ENCODE measurements at places on chromosomes 6 and 20.

GRCh38 chr6:133240511-133241085, 559 bp upstream of the EYA4 start:
- no peak for DNase-seq

DNA sequence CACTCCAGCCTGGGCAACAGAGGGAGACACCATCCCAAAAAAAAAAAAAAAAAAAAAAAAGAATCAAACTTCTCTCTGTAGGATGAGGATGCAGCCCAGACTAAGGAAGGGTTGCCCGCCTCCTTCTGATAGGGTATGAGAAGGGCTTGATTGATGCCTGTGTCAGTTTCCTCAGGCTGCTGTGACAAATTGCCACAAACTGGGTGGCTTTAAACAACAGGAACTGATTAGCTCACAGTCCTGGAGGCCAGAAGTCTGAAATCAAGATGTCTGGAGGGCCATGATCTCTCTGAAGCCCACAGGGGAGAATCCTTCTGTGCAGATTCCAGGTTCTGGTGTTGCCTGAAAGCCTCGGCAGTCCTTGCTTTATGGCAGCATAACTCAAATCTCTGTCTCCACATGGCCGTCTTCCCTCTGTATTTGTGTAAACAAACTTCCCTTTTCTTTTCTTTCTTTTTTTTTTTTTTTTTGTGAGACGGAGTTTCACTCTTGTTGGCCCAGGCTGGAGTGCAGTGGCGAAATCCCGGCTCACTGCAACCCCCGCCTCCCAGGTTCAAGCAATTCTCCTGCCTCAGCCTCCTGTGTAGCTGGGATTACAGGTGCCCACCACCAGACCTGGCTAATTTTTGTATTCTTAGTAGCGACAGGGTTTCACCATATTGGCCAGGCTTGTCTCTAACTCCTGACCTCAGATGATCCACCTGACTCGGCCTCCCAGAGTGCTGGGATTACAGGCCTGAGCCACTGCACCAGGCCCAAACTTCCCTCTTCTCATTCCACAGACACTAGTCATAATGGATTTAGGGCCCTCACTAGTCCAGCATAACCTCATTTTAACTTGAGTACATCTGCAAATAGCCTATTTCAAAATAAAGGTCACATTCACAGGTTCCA, 11.2 kb upstream of the CDK19 start:
- no peak for DNase-seq

DNA sequence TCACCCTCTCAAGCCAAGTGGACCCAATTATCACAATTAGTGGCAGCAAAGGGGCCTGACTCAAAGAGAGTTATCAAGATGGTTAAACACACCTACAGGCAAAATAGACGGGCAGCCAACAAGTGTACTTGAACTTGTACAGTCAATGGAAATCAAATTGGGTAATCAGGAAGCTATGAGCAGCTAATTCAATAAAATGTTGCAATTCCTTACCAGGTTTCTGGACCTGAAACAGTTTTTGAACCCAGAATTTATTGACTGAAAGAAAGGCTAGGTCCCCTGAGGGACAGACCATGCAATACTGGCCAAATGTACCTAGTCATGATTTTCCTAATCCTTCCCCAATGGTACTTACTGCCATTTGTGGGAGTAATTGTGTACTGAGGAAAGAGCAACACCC, 679.8 kb downstream of the EPM2A start:
- no peak for DNase-seq

DNA sequence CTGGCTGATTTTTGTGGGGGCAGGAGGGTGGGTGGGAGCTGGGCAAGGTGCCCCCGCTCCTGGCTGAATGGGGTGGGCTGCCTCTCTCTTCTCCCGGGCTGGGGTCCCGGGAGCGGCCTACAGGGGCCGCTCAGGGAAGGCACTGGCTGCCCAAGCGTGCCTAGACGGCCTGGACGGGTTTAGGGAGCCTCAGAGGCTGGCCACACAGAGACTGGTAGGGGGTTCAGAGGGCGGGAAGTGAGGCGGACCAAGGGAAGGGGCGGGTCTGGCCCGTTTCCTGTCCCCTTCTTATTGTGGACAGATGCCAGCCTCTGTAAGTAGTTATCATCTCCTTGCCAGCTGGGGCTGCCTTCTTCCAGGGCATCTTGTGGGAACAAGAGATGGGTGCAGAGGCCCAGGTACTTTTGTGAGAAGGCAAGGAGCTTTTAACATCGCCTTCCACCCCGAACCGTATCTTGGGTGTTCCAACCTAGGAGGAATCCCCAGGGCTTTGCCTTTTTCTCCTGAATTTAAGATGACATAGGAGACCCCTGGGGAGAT, 437 bp downstream of the CD40 start:
- DNase-seq: no peak

DNA sequence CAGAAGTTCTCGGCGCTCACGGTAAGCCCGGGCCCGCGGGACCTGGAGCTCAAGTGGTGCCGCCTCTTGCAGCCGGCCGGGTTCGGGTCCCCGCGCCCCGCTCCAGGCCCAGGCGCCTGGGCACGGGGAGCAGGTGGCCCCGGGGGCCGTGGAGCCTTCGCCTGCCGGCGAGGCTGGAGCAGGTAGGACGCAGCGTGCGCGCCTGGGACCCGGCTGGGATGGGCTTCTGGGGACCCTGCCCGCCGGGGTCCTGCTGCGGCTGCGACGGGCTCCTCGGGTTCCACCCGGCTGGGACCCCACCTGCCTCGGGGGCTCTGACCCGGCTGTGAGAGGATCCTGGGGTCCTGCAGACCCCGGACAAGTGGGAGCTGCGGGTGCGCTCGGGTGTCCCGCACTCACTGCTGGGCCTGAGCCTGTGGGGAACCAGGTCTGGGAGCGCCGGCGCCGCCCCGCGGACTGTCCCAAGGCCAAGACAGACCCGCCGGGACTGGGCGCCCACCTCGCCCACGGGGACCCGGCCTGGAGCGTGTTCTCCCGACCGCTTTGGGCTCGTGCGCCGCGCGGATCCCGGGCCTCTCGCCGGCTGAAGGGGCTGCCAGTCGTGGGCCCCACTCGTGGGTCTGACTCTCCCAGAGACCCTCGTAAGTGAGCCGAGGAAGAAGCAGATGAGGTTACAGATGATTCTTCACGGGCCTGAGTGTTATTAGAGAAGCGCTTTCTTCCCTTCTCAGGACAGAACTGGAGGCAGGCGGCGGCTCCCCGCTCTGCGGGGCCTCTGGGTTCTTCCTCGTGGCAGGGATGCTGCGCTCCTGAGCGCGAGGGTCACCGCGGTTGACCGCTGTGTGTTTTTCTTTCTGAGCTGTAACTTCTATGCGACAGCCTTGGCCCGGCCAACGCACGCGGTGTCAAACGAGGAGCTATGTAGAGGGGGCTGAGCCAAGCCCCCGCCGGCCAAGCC, 729 bp downstream of the SMOC2 start:
- no peak for DNase-seq

DNA sequence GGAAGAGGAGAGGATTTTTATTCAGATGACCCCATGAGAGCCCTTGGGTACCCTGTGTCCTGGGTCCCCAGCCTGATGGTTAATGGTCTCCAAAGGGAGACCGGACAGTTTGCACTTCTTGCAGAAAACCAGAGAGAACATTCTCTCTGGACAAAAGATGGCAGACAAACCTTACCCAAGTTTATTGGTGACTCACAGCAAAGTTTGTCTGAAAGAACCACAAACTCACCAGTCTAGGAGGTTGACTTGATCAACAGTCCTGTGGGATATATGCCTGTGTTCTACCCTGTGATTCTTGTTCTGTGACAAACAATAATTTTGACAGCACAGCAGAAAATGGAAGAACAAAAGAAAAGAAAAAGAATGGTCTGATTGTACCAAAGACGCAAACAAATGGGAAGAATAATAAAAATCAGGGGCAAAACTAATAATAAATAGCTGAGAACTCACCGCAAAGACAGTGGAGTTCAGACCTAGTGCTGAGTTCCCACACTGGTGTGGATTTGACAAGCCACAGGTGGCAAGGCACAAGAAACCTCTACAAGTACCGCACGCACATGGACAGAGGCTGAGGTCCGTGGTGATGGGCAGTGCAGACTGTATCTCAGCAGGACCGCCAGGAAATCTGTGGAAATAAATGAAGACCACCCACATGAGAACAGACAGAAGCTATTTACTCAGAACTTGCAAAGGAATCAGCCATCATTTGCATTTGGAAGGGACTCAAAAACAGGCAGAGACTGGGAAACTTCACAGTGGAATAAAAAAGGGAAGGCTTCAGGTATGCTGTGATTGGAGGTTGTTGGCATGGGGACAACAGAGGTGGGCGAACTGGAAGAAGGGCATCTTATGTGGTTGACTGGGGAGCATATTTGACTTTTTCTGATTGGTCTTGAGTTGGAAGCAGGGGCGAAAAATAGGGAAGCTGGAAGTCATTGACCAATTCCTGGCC, 246.3 kb upstream of the RNF24 start:
- DNase-seq: no peak

DNA sequence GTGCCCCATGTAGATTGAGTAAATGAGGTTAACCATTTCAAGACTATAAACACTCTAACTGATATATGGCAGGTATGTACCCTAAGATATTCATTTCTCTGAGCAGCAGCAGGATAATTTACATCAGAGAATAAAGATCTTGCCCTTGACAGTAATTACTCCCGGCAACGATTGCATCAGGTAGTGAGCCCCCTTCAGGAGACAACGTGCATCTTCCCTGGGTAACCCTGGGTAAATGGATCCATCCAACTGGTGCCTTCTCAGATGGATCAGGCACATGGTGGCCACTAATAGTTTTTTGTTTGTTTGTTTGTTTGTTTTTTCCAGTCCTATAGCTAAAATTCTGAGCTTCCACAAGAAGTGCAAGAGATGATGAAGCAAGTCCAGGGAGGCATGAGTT, 469.4 kb upstream of the SLC35B3 start:
- no peak for DNase-seq

- no peak for DNase-seq
Observed at GRCh38 chr6:41171908-41172307, 9.0 kb upstream of the TREM2 start.

Data from thoracic aorta (tissue), 2 donors.